ENCODE measurements at places on chromosomes 11 and 22. TPM values are rescaled to one million over a fixed set of nuclear protein-coding genes. Genes with fewer than 3 reads are reported as not detected.
A peak's percentile ranks its signal among the peaks of the same experiment; 100 is the strongest.

The POTEH gene
- not detected for total RNA-seq

The TRIM49 gene
- not detected for total RNA-seq

The MS4A12 gene
- not detected for total RNA-seq

The SEZ6L gene
- total RNA-seq: not detected

The CEND1 gene
- not detected for total RNA-seq

The TRIM5 gene
- 33.1 TPM for total RNA-seq

DNA sequence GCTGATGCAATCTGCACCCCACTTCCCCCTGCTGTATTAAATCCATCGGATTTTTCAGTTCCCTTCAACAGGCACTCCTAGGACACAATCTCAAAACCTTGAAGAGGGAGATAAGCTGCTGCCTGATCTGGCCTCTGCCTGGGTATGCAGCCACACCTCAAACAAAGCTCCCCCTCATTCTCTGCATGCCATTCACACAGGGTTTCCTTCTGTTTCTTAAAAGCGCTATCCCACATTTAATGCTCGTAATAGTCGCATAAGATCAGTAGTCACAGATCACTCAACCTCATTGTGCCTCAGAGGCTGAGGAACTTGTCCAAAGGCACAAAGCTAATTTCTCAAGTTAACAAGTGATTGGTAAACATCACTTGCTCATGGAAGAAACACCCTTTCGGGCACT is 34.0 kb downstream of the UQCR10 start:
- no peak for DNase-seq

DNA sequence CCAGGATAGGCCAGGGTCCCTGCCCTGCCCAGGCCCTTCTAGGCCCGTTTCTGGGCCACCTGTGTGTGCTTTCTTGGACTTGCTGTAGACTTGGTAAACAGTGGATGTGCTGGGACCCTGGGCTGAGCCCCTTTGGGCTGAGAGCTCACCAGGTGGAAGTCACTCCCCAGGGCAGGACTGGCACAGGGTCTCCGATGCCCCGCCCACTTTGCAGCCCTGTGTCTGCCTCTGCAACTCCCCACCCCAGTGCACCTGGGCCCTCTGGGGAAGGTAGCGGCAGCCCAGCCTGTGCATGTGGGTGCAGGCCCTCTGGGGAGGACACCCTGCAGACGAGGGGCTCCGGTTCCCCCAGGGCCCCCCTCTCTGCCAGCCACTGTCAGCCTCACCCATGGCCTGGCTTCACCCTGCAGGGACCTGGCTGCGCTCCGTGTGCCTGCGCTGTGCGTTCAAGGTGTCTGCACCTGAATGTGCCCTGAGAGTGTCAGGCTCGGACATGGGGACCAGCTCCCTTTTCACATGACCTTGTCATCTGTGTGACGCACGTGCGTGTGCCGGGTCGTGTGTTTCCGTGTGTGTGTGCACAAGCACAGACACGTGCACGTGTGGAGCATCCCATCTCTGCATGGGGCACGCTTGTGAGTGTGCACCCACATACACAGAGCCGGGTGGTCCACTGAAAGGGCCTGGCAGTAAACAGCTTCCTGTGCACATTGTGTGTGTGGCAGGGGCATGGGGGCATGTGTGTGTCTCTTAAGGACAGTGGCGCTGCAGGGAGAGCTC is 118.5 kb downstream of the KCNQ1OT1 start:
- peak; percentile 21 for DNase-seq

GRCh38 chr11:121794671-121795141 is 321.3 kb downstream of the BLID start:
- no peak for DNase-seq
